ENCODE measurements at places on chromosomes 6 and 20.
A peak's percentile ranks its signal among the peaks of the same experiment; 100 is the strongest.

- DNase-seq, result no peak
Measured at GRCh38 chr6:72418495-72418894, 203.4 kb upstream of the KCNQ5 start.

GRCh38 chr6:111625461-111626391 lies 20.0 kb upstream of the TRAF3IP2 start:
- no peak for DNase-seq

DNA sequence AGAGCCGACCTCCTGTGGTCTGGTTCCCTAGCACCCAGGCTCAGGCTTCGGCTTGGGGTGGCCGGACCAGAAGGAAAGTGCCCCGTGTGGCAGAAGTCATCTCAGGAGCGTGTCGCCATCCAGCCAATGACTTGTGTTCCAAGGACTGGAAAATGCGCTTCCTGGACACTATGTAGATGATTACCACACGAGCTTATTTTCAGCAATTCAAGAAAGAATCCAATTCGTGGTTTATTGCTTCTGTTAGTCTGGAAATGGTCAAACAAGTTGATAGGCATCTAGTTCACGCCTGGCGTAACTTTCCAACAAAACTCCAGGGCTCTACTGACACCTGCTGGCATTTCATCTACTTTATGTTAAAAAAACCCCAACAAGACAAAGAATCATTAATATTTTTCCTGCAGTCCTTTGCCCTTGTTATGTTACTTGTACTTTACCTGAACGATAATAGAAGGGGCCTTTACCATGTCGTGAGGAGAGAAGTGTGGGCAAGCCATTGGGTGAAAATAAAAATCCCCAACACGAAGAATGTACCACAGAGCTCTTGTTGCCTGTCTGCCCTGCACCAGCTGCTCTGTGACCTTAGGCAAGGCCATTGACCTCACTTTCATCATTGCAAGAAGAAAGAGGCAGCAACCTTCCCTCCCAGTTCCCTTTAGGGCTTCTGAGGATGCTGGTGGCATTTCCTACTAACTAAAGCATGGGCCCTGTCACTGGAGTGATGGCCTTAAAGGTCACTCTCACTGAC lies 154.7 kb upstream of the LAMP5 start:
- peak; percentile 8 for DNase-seq

DNA sequence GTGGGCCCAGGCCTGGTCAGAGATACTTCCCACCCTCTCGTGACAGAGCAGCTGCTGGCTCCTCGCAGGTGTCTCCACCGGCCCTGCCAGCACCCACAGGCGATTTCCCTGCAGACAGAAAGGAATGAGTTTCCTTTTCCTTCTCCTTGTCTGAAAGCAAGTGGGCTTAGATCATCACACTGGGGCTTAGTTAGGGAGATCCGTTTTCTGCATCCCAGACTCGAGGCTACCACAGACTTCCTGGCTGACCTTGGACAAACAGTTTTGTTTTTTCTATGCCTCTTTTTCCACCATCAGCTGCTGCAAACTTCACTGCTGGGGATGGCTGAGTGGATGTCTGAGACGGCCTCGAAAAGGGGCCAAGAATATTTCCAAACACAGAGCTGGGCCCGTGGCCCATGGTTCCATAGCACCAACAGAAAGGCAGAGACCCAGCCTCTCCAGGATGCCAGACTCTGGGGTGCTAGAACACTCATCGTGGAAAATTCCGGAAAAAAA lies 86.5 kb downstream of the BANF2 start:
- no peak for DNase-seq

- no peak for DNase-seq
Measured at GRCh38 chr20:32829311-32830005, 9.7 kb downstream of the MAPRE1 start.

DNA sequence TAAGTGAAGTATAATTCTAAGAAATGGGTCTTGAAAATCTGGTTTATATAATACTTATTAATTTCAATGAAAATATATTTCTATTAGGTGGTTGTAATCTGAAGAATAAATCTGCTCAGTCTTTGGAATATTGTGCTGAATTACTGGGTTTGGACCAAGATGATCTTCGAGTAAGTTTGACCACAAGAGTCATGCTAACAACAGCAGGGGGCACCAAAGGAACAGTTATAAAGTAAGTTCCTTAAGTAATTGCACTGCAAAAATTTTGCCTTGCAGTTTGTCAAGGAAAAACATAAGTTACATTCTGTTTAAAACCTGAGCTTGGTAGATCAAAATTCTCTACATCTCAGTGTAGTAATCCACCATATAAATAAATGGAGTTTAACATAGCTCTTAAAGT lies 106.0 kb downstream of the MYO6 start:
- peak; percentile 1 for DNase-seq

DNA sequence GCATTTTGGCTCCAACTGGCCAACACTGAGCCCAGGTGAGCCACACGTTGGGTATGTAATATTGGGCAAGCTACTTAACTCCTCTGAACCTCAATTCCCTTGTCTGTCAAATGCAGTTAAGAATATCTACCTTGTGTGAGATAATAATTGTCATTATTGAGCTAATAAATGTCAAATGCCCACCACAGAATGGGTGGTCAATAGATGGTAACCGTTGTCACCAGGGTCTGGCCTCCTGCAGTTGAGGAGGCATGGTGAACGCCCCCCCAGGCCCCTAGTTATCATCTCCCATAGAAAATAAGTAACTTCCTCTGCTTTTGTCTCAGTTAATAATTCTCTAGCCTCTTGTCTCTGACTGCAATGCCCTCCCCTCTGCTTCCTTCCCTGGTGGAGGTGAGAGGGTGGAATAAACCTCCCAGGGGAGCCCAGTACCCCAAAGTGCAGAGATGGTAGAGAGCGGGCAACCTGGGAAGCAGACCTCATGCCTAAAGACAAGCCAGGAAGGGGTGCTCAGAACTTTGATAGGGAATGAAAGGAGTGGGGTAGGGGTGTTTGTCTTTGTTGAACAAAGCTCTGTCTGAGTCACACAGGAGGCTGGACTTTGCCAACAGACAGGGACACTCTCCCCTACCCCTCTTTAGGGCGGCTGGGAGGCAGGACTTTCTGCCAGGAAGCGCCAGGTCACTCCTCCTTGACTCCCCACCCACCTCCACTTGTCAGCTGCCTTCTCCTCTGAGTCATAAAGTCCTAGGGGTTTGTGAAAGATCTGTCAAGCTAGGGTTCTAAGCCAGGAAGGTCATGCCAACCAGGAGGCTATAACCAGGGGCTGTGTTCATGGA lies 1.3 kb upstream of the UNC5CL start:
- DNase-seq, result no peak

DNA sequence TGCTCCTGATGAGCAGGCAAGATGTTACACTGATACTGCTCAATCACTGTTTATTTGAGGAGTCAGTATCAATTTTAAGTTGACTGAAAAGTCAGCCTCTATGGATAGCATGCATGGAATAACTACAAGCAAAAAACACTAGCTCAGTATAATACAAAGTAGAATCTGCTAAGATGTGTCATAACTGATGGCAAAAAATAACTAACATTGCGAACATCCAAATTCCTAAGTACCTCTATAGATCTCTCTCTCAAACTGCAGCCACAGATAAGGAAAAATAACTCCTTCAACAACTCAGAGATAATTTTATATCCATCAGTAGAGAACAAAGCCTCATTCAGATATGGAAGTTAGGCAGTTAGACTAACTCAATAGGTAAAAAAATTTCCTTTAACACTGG lies 16.3 kb downstream of the HDAC2 start:
- DNase-seq, result no peak

- DNase-seq, result no peak
Measured at GRCh38 chr6:80356545-80356944, 250.1 kb downstream of the BCKDHB start.

- DNase-seq, result no peak
Measured at GRCh38 chr20:62193079-62194025, 10.5 kb downstream of the MTG2 start.

DNA sequence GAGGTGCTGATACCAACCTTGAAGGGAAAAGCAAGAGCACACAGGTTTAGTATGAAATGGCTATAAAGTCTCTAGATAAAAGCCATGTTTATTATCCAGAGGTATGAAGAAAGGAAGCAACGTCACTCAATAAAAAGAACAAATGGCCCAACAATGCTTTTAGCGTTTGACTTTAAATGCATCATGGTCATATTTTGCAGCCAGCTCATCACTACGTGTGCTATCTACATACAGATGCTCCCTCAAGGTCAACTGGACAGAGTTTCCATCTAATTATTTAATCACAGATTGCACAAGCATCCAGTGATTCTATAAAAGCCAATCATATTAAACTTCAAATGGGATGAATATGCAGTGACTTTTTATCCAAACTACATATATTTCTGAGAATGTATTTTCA lies 127.6 kb upstream of the SYNDIG1 start:
- DNase-seq, result no peak

DNA sequence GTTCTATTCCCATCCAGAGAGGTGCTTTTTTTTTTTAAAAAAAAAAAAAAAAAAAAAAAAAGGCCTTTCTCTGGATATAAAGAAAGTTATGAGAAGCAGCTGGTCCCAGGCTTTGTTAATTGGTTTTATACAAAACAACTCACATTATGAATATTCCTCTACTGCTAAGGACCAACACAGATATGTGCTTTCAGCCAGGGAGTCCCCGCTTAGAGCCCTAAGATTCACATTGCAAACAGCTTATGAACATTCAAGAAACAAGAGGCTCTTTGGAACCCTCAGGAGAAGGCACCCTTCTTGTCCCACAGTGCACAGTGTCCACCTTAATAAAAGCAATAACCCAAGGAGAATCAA lies 53.5 kb upstream of the GPR31 start:
- DNase-seq, result no peak

DNA sequence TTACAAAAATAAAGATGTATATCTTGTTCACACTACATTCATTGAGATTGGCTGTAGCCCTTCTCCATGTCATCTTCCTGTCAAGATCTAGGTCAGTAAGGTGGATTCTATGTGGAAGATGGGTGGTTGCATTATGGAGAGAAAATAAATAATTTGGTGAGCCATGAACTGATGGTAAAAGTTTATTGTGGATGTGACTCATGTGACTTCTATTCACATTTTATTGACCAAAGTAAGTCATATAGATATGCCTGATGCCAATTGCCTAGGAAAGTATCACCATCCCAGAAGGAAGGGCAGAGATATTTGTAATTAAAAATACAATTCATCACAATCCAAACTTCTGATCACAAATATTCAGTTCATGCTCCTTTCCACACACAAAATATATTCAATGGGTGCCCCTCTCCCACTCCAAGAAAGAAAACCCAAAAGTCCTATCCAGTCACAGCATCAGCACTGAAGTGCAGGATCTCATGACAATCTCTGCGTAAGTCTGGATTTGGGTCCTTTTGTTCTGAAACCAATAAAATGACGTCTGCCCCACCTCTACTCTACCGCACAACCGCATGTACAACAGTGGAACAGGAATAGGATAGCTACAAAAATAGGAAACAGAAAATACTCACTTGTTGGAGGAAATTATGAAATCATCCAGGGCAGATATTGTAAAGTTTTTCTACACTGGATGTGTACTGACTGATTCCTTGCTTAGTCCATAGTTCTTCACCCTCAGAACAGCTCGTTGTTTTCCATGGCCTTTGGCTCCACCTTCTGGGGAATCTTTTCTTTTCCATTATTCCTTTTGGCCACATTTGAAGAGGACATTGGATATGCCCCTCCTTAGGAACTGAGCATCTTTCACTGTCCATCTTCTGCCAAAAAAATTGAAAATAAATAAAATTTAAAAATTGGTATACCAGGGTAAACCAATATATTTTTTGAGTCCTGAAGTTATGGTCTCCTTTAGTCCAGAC lies 16.1 kb upstream of the SLC17A3 start:
- no peak for DNase-seq

- DNase-seq, result no peak
Measured at GRCh38 chr6:150539568-150539967, 60.1 kb upstream of the PLEKHG1 start.

DNA sequence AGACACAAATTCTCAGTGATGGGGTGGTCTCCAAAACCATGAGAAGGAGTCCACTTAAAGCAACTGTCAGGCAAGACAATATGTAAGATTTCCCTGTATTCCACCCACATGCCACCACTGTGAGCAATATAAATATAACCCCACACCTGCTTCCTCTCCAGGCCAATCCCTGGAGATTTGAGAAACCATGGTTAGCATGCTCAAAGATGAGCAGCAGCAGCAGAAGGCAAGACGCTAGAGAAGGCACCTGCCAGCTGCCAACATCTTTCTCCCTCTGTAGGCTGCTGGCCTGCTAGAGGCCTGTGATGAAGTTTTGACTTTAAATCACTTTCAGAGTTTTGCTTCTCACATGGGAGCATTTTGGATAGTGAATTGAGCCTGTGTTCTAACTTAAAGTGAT lies 7.9 kb upstream of the SOD2 start:
- no peak for DNase-seq

- no peak for DNase-seq
Measured at GRCh38 chr6:157288575-157288974, 34.7 kb downstream of the TMEM242 start.

DNA sequence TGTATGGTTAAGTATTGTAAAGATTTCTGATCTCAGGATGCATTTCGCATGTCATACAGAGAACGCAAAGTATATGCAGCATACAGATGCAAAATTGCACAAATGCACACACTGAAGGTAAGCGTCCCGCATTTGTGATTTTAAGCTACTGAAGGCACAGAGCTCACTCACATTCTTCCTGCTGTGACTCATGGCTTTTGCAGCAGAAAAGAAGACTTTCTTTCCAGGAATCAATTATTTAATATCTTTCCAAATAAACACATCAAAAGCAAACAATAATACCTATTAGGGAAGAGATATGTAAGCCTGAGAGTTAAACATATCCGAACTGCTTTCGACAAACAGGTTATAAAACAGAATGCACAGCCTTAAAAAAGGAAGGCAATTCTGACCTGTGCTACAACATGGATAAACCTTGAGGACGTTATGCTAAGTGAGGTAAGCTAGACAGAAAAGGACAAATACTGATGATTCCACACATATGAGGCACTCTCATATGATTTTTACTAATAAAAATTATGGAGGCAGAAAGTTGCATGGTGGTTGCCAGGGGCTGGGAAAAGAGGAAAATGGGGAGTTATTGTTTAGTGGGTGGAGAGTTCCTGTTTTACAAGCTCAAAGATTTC lies 109.0 kb downstream of the TFAP2A start:
- no peak for DNase-seq

GRCh38 chr20:57400821-57401564 lies 9.8 kb downstream of the RBM38 start:
- no peak for DNase-seq

DNA sequence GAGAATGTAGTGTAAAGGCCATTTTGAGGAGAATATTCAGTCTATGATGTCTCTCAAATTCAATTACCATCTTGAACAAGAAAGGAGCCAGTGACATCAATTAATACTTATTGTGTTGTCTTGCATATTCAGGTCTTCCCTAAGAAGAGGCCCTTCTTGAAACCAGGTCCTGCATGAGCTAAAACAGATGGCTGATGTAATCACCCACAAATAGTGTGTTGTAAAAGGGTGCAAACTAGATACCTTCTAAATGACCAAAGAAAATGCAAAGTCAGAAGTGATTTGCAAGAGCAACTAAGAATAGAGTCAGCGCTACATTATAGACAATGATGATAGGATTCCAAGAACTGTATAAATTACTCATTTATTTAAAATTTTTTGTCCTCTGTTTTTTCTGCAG lies 97.0 kb downstream of the BTBD3 start:
- no peak for DNase-seq

Data from SHP77 treated with DMSO at 0.1 percent for 48 hours (cell line).